ENCODE measurements at places on chromosomes 7 and 10.

DNA sequence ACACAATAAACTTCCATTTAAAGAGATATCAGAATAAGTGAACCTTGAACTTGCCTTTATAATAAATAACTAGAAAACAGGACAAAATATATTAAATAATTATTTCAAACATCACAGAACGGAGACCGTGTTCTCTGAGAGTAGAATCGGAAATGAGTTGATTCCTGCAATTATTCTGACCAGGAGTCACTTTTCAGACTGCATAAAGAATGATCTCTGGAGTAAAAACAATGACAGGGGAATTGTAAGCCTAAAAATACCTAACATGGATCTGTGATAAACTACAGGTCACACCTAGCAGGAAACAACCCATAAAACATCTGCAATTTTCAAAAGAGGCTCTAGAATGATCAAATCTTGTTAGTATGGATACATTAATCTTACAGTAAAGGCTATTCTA, 577.5 kb upstream of the SORCS1 start:
- DNase-seq: no peak

DNA sequence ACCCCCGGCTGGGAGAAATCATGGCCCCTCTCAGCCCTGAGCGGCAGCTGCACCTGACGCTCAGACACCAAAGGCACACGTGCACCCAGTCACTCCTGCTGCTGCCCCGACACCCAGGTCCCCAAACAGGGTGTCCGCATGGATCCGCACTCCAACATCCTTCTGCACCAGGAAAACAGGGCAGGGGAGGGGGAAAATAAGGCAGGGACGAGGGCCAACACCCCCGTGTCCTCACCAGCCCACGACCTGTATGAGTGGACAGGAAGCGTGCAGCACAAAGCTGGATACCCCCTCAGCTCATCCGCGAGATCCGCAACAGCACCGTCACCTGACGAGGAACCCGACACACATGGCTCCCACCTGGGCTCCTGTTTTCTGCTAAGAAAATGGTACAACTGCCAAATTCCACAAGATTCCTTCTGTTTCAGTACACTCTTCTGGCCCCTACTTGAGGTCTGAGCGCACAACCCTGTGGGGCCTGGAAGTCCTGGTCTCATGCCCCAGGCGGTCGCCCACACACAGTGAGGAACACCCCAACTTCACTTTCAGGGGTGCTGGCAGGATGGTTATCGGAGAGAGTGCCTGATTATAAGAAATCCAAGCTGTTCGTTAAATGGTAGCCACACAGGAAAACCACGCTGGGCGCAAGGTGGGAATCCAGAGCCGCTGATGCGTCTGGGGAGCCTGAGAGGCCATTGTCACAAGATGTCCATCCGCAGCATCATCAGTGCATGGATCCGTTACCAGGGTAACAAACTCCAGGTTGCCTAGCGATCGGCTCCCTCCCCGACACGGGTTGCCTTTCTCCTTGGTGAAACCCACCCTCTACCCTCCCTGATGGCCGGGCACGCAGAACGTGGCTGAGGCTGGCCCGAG, 63.6 kb downstream of the ZRANB1 start:
- no peak for DNase-seq

GRCh38 chr10:11158080-11158479, 140.4 kb downstream of the CELF2 start:
- no peak for DNase-seq

DNA sequence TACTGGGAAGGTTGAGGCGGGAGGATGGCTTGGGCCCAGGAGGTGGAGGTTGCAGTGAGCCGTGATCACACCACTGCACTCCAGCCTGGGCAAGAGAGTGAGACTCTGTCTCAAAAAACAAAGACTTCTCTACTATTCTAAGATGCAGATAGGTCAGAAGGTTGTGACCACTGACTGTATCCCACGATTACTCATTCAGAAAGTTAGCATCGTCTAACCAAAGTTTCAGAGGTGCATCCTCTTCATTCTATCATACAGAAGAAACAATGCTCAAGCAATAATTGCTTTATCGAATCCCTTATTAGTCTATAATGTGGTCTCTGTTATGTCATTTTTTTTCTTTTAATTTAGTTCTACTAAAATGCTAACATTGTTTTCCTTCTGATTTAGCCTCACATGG, 348.7 kb upstream of the LRGUK start:
- no peak for DNase-seq

DNA sequence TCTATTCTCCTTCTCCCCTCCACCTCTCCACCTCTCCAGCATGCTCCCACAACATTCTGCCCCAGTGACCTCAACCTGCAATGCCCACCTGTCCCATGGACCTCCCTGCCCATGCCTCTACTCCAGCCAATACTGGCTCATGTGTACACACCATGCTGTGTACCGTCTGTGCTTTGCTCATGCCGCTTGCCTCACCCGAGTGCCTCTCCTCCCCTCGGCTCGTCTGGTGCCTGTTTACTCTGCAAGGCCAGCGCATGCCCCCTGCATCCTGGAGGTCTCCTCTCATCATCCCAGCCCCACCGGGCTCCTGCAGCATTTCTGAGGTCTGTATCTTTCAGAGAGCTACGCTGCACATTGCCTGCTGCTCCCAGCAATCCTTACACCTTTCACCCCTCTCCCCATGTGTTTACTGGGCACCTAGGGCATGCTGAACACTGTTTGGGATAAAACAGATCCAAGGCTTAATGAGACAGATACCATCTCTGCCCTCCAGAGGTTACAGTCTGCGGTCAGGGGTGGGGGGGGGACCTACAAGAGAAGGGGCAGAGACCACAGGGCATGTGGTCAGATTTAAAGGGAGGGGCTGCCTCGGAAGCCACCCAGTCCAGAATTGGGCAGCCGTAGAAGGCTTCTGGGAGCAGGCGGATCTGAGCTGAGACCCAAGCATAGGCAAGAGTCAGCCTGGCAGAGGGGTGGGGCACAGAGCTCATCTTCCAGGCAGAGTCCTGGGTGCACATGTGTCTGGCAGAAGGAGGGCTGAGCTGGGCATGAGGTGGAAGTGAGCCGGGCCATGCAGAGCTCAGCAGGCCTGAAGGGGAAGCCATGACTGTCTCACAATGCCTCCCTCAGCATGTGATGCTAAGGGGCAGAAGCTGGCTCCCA, 29.6 kb upstream of the PSAP start:
- DNase-seq: peak; percentile 82

- DNase-seq: no peak
Measured at GRCh38 chr10:78898341-78899097, 170.2 kb upstream of the ZMIZ1 start.

GRCh38 chr7:17069146-17069545, 187.4 kb upstream of the AGR3 start:
- DNase-seq: peak; percentile 91

- no peak for DNase-seq
Measured at GRCh38 chr10:50540826-50541122, 83.0 kb downstream of the SGMS1 start.

- DNase-seq: peak; percentile 34
Measured at GRCh38 chr7:140983802-140984201, 30.9 kb downstream of the MRPS33 start.

- DNase-seq: no peak
Measured at GRCh38 chr10:30000802-30001571, 58.4 kb downstream of the JCAD start.

DNA sequence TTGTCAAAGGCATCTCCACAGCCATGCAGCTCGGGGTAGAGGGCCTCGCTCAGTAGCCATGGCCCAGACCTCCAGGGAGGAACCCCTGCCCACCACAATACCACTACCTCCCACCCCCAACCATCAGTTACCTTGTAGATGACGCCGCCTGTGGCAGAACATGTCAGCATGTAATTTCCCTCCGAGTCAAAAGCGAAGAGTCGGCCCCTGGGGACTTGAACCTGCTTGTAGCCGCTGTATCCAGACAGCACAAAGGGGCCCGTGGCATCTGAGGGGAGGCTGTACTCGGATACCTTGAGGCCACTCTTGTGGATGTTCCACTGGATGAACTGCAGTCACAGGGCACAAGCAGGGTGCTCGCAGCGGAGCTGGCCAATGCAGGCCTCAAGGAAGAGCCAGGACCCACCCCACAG, 16.3 kb upstream of the CYREN start:
- DNase-seq: no peak

- DNase-seq: no peak
Measured at GRCh38 chr7:152193880-152194279, 168.4 kb downstream of the GALNT11 start.

GRCh38 chr10:112126901-112127300, 56.7 kb downstream of the GPAM start:
- no peak for DNase-seq
